Hypothalamus (tissue), 51 donors: ENCODE measurements at places on chromosomes 7 and 10.

DNA sequence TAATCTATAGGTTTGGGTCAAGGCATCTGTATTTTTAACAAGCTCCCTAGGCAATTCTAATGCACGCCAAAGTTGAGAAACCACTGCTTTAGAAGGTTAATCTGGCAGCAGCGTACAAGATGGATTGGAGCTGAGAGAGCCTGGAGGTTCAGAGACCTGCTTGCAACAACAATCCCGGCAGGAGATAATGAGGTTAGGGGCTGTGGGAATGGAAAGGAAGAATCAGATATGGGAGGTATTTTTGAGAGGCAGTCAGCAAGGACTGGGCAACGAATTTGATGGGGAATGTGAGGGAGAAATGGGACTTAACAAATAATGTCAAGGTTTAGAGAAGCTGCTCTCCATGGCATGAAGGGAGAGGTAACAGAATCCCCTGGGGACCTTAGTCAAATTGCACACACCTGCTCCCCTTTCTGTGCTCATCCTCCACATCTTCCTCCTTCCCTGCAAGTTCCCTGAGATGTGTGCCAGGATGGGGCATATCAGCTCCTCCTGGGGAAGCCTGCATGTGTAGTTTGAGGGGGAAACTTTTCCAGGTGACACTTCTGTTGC is 731.0 kb upstream of the GALNT17 start:
- no peak for DNase-seq

DNA sequence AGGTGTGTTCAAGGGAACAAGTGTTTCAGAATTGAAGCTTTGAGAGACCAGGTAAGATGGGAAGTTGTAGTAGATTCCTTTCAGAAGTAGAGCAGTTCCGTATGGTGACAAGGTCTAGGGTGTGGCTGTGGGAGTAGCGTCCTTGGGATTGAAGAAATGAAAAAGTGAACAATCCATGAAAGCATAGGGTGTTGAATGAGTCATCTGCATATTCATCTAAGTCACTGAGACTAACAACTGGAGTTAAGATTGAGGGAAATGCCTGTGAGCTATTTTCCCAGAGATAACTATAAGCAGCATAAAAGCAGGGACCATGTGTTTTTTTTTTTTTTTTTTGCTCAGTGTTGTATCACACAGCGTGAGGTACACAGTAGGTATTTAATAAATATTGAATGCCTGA is 134.8 kb downstream of the PHTF2 start:
- no peak for DNase-seq

DNA sequence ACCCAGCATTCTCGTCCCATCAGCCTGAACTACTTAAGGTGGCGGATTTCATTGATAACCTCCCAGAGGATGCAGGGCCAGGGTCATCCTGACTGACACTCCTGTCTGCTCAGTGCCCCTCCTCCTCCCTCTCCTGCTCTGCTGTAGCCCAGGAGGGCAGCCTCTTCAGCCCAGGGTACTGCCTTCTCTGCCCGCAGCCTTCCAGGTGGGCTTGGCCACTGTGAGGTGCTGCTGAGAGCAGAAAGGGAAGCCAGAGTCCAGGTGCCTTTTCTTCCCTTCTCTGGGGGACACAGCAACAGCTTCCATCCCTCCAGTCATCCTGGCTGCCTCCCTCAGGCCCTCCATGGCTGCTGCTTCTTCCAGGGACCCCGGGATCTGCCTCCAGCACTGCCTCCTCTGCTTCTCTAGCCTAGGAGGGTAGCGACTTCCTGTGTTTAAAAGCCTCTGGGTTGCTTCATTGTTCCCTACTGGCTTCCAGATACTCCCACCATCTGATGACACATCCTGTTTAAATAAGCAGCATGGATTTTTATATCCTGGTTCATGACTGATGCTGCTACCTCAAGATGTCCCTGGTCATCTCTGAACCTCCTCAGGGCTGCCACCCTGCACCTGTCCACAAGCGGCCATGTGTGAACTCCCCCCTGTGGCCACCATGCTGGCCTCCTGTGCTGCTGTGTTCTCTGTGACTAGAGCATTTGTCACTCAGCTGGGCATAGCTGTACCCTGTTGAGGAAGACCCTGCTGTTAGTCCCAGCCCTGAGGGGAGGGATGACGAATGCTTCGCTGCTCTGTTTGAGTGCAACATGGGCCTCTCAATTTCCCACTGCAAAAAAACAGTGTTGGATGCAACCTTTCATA is 55.8 kb downstream of the AKR1C4 start:
- no peak for DNase-seq

DNA sequence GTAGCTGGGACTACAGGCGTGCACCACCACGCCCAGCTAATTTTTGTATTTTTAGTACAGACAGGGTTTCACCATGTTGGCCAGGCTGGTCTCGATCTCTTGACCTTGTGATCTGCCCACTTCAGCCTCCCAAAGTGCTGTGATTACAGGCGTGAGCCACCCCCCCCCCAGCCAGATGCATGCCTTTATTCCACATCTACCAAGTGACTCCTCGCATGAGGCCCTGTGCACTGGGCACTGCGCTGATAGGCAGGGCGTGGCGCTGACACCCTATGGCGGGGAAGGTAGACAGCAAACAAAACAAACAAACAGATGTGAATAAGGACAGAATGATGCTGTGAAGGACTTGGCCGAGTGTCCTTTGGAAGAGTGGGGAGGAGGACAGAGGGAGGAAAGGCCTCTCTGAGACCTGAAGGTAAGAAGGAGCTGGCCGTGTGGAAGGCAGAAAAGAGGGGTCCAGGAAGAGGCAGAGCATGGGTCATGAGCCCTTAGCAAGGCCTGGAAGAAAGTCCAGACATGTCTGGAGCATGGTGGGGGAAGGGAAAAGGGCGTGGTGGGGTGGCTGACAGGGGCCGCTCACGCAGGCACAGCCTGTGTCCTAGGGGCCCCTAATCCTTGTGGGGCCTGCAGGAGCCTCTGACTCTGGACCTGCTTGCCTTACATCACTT is 47.5 kb upstream of the CACUL1 start:
- DNase-seq = no peak

DNA sequence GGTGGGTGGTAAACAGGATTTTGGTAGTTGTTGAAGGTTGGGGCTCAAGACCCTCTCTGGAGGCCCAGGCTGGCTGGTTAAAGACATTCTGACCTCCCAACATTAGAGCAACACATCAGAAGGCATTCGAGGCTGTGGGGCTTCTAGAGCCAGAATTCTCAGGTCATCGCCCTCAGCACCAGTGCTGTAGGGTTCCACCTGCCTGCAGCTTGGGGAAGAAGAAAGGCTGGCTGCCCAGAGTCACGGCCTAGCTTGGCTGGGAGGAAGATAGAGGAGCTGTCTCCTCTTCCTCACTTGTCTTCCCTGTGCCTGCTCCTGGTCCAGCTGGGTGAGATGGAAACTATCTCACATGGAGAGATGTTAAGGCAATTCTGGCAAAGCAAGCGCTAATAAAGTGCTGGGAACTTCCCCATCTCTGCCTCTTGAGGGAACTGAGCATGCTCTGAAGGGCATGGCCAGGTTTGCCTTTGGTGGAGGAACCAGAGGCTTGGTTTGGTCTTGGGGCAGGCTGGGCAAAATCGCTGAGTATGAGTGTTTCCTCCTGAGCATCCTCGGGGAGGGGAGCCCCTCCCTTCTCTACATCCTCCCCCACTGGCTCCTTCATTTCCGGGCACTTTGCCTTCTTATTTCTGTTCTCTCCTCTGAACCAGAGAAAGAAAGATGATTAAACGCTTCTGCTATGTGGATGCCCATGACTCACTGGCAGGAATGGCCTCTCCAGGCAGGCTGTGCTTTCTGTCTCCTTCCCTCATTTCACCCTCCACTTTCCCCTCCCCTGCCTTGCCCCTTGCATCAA is 509.0 kb upstream of the PODXL start:
- DNase-seq = no peak

DNA sequence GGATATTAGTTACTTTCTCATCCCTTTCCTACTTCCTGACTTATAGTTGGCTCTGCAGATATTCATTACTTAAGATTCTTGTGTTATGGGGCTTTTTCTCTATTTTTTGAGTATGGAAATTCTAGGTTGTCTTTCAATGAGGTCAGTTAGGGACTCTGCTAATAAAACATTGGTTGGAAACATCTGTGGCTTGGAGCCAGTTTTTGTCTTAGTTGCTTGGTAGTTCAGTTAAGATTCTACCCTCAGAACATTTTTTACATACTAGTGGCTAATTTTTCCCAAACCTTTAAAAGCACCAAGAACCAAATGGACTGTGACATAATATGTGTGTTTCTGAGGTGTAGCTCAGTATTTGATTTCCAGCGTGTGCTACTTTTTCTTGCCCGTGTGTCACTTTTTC is 305.6 kb upstream of the FZD1 start:
- no peak for DNase-seq

GRCh38 chr7:137488038-137488437 is 144.5 kb upstream of the PTN start:
- no peak for DNase-seq

GRCh38 chr10:111705021-111705420 is 478.5 kb downstream of the GPAM start:
- DNase-seq = no peak

DNA sequence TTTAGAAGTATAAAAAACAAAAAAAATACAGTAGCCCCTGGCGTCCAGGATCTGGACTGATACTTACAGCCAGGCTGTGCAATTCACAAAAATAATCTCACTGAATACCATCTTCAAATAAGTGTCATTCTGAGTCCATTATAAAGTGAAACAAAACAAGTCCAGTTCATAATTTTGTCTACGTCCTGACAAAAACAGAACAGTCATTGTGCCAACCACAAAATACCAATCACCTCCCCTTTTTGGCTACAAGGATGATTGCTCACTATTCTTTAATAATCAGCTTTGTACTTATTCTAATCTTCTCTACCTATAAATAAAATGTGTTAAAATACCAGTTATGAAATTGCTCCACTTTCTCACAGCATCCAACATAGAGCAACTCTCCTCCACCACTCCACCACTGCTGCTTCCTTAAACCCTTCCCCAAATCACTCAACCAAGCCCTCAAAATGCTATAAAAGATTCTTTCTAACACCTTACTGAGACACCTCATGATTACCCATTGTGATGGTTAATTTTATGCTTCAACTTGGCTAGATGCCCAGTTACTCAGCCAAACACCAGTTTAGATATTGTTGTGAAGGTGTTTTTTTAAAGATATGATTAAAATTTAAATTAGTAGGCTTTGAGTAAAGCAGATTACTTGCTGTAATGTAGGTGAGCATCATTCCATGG is 479.8 kb upstream of the SEMA3A start:
- no peak for DNase-seq

DNA sequence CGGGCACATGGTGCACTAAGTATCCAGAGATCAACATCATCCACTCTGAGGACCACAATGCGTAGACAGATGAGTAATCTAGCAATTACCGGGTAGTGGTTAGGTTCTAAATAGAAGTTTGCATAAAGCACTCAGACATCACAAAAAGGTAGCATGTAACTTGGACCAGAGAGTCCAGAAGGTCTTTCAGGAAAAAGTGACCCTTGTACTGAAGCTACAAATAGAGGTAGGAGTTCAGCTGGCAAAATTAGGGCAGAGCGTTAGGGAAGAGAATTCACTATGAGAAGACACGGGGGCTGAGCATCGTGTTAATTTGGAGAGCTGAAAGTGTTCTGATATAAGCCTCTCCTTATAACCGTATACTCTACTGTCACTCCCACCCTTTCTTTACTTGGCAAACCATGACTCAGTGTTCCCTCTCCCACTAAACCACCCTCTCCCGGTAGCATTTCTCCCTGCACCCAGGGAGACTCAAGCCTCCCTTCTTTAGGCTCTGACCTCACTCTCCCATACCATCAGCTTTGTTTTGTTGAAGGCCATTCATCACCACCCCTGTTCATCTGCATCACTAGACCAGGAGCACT is 222.2 kb upstream of the FZD1 start:
- DNase-seq = no peak

DNA sequence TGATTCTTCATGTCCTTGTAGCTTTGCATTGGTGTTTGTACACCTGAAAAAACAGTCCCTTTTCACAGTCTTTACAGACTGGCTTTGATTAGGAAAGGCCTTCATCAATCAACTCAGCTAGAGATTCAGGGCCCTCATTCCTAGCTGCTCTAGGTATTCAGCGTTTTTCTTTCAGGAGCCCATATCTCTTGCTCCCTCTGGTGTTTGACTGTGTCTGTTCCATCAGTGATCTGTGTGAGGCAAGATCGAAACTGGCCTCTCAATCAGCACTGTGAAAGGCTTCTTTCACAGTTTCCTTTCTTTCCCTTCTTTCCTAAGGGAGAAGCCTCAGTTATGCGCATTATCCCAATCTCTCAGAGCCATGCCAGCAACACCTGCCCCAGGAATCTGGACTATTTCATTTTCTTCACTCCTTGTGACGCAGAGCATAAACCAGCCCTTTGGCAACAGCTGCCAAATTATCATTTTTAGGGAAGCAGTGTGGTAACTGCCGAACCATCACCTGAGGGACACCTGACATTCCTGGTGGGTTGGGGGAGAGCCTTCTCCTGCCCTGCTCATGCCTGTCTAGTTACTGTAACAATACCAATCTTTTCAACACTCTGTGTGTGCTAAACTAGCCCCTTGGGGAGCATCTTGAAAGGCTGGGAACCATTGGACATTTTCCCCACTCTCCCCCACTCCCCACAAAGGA is 75.7 kb upstream of the CCDC71L start:
- no peak for DNase-seq

DNA sequence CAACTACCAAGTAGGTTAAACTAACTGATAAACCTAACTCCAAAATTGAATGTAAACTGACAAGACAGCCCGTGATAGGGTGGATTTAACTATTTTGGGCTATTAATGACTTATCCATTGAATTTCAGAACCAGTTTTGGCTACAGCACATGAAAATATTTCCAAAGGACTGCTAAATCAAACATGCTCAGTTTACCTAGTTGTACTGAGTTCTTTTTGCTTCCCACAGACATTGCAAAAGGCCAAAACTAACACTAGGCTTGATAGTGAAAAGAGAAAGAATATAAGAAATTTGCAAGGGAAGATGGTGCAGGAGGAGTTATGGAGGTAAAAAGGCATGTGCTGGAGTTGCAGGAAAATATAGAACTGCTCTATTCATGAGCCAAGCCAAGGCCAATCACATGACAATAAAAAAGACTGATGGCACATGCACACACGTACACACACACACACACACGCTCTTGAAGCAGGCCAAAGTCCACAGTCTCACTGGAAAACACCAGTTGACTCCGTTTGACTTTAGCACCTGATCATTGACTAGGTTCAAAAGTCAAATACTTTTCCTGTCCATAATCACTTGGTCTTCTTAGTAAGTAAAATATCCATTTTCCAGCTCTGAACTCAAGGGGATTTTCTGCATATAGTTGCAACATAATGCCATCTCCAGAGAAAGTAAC is 76.0 kb upstream of the AGBL3 start:
- DNase-seq = no peak

DNA sequence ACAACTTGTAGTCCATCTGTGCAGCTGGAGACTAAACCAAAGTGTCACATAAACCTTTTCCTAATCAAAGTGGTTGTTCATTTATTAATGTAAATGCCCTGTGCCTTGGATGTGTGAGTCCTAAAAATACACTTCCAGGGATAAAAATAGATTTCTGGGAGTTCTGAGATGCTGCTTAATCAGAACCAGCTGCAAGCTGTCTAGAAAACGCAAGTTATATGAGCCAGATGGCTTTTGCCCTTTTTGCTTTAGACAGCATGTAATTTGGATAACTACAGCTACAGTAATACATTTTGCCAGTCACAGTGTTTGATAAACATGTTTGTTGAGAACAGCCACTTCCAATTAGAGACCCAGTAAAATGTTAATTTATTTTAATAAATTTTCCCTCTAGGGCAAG is 185.1 kb upstream of the PRPS1L1 start:
- DNase-seq = no peak
